ENCODE measurements at places on chromosomes 12 and 14.

- DNase-seq, result no peak
Measured at GRCh38 chr14:106843951-106844483, 1317.6 kb downstream of the TMEM121 start.

- no peak for DNase-seq
Measured at GRCh38 chr14:51849097-51849496, 11.3 kb upstream of the GNG2 start.

DNA sequence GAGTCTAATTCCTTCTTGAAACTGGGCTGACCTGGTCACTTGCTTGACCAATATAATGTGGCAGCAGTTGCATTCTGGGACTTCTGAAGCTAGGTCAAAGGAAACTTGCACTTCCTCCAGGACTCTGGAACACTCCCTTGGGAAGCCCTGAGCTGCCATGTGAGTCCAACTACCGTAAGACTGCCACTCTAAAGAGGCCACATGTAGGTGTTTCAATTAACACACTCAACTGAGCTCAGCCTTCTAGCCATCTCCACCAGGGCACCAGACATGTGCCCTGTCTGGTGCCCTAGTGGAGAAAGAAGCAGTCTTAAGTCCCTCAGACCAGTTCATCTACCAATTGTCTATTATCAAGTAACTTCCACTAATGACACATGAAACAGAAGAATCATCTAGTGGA lies 6.1 kb upstream of the TEP1 start:
- no peak for DNase-seq

- DNase-seq, result no peak
Measured at GRCh38 chr14:52013984-52014600, 24.7 kb downstream of the RTRAF start.

GRCh38 chr12:125217308-125217707 lies 152.1 kb downstream of the AACS start:
- DNase-seq, result no peak

GRCh38 chr12:54352891-54353874 lies 11.1 kb downstream of the GPR84 start:
- DNase-seq, result no peak

- DNase-seq, result no peak
Measured at GRCh38 chr12:53267306-53267998, 647 bp upstream of the ESPL1 start.

GRCh38 chr14:54909817-54910558 lies 7.4 kb upstream of the GCH1 start:
- no peak for DNase-seq

DNA sequence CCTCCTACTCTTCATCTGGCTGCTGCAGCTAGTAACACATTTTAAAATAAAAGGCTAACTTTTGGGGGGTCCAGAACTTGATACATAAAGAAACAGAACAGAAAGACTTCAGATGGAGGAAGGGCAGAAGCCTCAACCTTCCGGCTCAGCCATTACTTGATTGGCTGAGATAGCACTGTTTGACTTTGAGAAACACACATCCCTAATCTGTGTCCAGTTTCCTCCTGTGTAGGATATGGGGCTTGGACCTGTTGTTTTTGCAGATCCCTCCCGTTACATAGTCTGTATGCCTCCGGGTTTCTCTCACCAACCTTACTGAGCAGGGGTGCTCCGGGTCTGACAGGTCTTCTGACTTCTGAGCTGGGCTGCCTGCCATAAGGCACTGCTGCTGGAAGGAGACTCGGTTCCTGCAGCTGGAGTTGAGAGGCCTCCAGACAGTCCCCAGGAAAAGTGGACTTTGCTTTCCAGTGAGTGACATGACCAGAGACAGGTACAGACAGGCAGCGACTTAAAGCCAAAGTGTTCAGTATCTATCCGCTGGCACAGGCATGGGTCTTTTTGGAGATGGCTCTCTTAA lies 8.3 kb upstream of the ZNF641 start:
- DNase-seq, result no peak

GRCh38 chr14:69629225-69630127 lies 18.1 kb downstream of the SUSD6 start:
- DNase-seq, result no peak

- DNase-seq, result no peak
Measured at GRCh38 chr12:121241156-121241970, 31.4 kb downstream of the P2RX4 start.

GRCh38 chr12:15962760-15963159 lies 51.6 kb downstream of the DERA start:
- DNase-seq, result no peak

DNA sequence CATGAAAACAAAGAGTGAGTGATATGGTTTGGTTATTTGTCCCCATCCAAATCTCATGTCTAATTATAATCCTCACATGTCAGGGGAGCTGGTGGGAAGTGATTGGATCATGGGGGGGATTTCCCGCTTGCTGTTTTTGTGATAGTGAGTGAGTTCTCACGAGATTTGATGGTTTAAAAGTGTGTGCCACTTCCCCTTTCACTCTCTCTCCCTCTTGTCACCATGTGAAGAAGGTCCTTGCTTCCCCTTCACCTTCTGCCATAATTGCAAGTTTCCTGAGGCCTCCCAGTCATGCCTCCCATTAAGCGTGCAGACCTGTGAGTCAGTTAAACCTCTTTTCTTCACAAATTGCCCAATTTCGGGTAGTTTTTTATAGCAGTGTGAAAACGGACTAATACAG lies 2.1 kb upstream of the ATXN7L3B start:
- DNase-seq, result no peak

DNA sequence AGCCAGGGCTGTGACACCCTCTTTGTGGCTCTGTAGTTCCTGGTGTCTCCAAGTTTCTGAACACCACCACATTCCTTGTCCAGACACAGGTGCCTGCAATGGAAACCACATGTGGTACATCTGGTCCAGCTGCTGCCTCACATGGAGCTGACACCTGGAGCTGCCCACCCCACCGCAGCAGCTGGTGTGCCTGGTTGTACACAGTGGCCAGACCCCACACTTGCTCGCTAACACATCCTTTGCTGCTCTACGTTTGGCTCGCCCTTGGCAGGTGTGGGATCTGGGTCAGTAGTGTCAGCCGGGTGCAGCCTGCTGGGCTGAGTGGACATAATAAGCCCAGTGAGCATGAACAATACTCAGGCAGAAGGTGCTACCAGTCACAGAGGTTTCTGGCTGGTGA lies 198.9 kb downstream of the ADGRD1 start:
- DNase-seq, result no peak

DNA sequence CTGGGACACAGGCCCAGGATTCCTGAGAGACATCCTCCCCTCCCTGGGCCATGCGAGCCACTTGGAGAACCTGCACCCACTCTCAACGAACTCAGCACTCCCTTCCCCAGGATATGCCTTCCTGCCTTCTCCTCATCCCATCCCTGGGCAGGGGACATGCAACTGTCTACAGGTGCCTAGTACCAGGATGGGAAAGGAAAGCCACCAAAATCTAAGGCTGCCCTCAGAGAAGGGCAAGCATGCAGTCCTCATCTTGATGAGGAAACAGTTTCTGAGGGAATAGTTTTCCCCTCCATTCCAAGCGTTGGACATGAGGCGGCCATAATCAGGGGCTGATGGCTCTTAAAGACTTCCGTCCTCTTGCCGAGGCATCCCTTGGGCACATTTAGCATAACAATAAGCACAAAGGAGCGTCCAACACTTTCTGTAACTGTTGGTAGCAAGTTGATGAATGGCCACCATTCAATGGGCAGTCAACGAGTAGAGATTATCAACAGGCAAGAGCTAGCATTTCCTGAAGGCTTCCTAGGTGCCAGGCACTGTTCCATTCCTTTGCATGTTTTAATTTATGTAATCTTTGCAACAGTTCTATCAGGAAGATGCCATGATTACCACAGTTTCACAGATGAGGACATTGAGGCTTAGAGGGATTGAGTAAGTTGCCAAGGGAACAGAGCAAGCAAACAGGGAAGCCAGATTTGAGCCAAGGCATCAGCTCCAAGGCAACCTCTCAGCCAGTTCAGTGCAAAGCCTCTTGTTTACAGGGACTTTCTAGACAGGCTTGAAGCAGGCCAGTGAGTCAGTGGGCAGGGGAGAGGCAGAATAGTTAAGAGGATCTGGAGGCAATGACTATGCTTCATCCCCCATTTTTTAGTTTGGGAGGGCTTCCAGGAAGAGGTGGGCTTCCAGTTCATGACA lies 105.1 kb downstream of the SINHCAF start:
- DNase-seq, result no peak

GRCh38 chr12:66398931-66399910 lies 96.9 kb downstream of the HELB start:
- no peak for DNase-seq

DNA sequence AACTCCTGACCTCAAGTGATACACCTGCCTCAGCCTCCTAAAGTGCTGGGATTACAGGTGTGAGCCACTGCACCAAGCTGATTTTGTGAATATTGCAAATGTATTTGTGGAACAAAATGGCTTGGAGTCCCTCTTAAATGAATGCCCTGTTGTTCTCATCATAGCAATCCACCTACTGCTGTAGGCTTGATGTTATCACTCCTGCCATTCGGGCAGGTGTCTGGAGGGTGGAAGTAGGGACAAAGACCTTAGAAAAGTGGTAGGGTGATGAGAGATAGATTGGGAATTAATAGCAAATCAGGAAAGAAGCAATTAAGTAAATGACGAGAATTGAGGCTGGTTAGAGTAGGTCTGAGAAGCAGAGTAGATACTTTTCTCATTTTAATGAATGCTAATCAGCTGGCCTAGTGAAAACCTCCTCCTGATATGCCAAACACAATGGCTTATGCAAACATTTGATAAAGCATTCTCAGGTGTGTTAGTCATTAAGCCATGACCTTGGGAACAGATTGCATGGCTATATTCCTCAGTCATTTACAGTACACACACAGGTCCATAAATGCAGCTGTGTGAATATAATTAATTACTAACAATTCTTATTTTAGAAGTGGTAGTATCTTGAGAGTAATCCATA lies 60.5 kb upstream of the USP44 start:
- DNase-seq, result no peak

DNA sequence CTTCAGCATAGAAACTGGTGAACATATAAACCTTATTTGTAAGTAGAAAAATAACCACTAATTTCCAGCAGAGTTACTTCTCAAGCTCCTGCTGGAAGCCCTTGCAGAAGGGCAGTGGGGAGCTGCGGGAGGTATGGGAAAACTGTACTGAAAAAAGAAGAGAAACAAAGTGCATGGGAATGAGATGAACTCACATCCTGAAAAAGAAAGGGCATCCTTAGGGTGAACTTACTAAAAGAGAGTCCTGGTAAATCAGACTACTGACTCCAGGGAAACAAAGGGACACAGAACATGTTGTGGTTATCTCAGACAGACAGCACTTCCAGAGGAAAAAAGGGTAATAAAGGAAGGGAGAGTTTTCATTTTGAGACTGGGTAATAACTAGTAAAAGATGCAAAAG lies 515.1 kb downstream of the RPL10L start:
- DNase-seq, result no peak

DNA sequence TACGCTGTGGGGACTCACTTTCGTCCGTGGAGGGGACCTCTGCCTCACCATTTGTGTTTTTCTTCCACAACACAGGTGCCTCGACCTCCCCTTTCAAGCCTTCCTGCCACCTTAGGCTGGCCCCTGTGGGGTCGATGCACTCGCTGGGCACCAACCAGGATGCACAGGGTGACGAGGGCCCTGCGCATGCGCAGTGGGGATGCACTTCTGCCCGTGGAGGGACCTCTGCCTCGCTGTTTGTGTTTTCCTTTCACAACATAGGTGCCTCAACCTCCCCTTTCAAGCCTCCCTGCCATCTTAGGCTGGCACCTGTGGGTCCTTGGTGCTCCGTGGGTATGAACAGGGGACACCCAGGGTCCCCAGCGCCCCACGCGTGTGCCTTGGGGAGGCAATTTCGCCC lies 356.8 kb downstream of the ALG10 start:
- DNase-seq, result no peak

DNA sequence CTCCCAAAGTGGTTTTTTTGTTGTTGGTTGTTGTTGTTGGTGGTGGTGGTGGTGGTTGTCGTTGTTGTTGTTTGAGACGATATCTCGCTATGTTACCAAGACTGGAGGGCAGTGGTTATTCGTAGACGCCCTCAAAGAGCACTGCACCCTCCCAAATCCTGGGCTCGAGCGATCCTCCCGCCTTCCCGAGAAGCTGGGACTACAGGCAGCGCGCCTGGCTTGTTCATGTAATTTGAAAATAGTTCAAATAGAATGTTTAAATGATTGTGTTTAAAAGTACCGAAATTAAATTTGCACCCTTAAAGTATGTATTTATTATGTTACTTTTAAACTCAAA lies 439 bp upstream of the ANAPC5 start:
- no peak for DNase-seq

GRCh38 chr12:3249081-3249800 lies 172.1 kb downstream of the TSPAN9 start:
- no peak for DNase-seq

GRCh38 chr12:66491853-66492252 lies 187.0 kb downstream of the GRIP1 start:
- no peak for DNase-seq

GRCh38 chr12:20426957-20427356 lies 58.6 kb downstream of the PDE3A start:
- DNase-seq, result no peak

GRCh38 chr14:85895603-85896002 lies 365.7 kb downstream of the FLRT2 start:
- DNase-seq, result no peak

DNA sequence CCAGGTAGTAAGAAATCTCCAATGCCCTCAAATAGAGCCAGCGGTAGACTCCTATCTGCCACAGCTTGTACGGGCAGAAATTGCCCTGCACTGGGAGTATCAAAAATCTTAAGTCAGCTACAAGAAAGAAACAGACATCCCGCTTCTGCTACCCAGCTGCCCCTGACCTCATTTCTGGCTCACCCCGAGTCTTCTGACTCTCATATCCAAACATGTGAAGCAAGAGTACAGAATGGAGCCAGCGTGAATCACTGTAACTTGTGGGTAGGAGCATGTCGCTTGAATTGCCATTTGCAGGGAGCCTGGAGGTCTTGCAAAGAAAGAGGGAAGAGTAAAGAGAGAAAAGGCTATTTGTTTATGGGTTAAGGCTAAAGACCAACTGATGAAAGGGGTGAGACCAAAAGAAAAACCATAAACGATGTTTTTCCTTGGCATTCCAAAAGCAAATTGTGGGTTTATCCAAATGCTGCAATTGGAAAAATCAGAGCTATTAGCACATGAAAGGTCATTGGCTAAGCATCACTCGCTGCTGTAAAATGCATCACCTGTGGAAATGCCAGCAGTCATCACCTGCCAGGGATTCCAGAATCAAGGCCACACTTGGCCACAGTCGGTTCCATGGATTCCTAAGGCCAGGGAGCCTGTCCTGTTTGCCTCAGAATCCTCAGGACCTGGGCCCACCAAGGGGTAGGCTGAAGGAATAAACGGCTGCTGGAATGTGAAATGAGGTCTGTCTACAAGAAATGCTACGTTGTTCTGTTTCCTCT lies 86.6 kb downstream of the FOXN3 start:
- DNase-seq, result no peak

DNA sequence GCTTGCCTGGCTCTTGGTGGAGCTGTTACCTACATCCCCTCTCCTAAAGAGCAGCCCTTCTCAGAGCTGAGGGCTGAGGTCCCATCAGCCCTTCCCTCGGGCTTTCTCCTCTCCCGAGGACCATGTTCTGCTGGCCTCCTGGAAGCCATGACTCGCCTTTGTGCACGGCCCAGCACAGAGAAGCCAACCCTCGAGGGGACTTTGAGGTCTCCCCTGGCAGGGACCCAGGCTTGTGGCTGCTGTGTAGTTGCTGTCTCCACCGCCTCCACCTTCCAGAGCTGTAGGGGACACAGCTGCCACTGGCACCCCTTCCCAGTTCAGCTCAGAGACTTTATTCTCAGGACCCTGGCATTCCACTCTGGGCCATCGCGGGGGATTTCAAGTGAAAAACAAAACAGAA lies 22.9 kb upstream of the CCND2 start:
- DNase-seq, result no peak

Measured in COLO829 (cell line).